Muscle of arm (tissue), 14 donors: ENCODE measurements at places on chromosomes 12 and 14. TPM values are rescaled to one million over a fixed set of nuclear protein-coding genes. Genes with fewer than 3 reads are reported as not detected.
A peak's percentile ranks its signal among the peaks of the same experiment; 100 is the strongest.

Gene STAC3
- 563 TPM for polyA plus RNA-seq

Gene KRT80
- polyA plus RNA-seq, result 8.9 TPM

DNA sequence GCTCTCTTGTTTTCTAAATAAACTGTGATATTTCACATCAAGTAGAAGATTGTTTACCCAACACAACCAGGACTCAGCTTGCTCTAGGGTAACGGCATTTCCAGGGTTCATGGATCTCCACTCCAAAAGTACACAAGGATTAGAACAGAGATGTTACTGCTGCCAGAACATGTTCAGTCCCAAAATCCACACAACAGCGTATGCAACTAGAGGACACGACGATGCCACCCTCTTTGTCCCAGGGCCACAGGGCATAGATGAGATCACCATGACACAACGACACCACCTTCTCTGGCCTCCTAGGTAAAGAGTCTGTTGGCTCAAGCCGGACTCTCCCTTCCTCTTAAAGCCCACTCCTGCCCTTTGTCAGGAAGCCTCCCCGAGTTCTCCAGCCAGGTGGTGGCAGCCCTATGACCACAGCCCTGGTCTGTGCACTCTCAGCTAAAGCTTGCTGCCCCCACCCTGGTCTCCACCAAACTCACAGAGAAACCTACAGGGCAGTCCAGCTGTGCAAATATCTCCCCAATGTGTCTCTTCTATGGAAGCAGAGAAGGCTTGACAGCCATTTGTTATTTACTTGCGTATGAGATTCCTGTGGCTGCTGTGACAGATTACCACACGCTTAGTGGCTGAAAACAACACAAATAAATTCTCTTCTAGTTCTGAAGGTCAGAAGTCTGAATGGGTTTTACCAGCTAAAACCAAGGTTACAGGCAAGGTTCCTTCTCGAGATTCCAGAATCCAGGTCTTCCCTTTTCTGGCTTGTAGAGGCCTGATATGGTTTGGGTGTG is 10.3 kb downstream of the CLMN start:
- DNase-seq, result no peak

DNA sequence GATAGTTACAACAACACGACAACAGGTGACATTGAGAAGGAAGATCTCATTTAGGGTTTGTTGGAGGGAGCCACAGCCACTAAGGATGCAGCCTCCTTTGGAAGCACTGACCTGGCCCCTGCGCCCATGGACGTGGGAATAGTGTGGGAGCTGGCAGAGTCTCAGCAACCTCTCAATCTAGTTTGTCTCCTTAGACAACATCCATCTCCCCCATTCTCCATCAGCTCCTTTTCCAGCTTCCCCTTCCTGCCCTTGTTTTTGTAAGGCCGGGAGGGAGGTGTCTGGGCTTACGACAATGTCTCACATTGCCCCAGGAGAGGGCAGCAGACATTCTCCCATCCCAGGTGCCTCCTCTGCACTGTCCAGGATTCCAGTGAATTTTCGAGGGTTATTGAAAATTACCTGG is 170.2 kb upstream of the PZP start:
- DNase-seq, result no peak

GRCh38 chr14:99143793-99144192 is 128.2 kb downstream of the BCL11B start:
- no peak for DNase-seq

DNA sequence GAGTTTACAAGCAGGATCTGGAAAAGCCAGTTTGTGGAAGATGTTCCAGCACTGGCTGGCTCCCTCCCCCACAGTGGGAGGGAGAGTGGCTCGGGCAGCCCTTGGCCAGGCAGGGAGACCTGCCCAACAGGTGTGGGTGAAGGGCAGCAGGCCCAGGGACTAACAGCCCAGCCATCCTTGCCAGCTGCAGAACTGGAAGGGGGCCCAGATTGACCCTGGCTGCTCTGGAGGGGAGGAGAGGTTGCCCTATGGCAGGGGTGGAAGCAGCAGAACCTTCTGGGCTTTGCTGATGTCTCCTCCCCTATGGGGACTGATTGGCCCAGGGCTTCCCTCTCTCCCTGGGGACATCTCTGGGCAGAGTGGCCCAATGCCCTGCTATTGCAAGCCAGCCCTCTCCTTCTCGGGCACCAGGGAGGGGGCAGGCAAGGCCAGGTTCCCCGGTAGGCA is 20.5 kb downstream of the IRF2BPL start:
- no peak for DNase-seq

DNA sequence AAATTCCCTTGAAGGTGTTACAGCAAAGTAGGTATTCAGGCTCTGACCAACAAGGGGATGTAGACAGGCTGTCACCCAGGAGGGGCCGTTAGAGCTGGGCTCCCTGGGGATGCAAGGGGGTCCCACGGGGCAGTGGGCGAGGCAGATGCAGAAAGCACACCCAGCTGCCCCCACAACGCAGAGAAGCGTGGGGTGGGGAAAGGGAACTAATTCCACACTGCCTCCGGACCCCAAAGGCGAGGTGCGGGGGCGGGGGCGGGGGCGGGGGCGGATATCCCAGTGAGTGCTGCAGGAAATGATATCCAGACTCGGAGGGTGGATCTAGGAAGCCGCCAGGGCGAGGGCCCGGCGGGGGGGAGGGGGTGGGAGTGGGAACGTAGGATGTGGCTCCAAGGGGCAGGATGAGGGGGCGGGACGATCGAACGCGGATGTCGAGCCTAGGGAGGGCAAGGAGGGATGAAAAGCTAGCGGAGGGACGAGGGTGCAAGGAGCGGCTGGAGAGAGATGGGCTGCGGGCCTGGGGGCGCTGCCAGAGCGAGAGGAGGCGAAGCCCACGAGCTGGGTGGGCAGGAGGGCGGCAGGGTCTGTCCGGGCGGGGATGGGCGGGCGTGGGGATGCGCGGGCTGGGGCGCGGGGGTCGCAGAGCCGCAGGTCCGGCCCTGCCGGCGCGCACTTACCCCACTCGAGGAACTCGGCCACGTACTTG is 874 bp downstream of the CDC42BPB start:
- DNase-seq, result peak; percentile 58

DNA sequence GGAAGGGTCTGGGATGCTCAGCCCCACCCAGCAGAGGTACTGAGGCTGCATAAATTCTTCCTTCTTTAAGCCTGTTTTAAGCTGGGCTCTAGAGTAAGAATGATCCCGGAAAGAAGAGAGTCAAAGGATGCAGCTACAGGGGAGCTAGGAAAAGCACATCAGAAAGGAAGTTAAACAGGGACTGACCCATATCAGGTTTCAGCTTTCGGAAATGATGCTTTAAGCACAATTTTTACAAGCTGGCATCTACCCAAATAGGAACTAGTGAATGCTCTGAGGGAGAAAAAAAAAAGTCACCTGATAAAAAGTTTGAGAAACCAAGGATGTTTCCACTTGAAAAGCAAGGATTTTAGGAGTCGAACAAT is 22.0 kb downstream of the TSPAN8 start:
- no peak for DNase-seq

- DNase-seq, result peak; percentile 54
These were observed at the start of gene IFI27L2 for GRCh38 chr14:94129111-94129757. Gene IFI27L2, minus strand, starts transcription at chr14:94129604. Its CDS starts 40 bp downstream, at chr14:94129564.

DNA sequence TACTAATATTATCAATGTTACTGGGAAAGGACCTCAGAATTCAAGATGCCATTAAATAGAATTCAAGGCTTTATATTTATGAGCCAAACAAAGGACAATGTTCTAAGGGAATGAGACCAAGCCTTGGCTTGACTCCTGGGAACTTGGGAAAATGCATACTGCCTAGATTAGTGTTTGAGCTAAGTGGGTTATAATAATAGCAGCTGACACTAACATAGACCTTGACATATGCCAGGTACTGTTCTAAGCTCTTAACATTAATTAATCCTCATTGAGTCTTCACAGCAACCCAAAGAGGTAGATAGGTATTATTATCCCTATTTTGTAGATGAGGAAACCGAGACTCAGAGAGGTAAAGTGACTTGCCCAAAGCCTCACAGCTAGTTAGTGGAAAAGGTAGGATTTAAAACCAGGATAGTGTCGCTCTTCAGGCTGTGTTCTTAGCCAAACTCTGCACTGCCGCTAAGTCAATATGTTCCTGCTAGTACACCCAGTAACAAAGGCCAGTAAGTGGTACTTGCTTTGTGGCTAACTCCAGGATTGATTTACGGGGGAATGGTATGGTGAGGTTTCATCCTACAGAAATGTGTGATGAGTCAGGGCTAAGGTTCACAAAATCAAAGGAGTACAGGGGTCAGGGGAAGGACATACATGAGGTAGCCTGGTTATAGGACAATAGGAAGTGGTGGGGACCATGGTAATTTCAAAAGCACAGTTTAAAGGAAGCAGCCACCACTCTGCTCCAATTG is 35.8 kb upstream of the PRKAB1 start:
- DNase-seq, result no peak

DNA sequence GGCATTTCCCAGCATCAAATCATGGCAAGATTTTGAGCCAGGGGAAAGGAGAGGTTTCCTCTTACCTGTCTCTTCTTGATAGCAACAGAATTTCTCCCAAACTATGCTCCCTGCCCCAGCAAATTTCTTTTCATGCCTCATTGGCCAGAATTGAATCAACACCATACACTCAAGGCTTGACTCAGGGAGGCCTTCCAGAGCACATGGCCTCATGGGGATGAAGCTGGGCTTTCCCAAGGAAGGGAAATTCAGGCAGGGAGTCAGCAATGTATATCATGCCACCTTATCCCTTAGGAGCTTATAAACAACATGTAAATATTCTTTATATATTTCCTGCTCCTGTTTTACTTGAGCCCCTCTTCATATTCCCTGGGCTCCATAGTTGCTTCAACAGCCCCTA is 62.1 kb downstream of the ARF6 start:
- no peak for DNase-seq

- DNase-seq, result no peak
These were observed 47.8 kb upstream of the MED13L start for GRCh38 chr12:116325336-116325664.

- DNase-seq, result peak; percentile 45
These were observed 403.7 kb downstream of the SLC6A15 start for GRCh38 chr12:84508851-84509260.

- DNase-seq, result peak; percentile 81
These were observed 53.3 kb downstream of the TMX1 start for GRCh38 chr14:51293149-51293911.

DNA sequence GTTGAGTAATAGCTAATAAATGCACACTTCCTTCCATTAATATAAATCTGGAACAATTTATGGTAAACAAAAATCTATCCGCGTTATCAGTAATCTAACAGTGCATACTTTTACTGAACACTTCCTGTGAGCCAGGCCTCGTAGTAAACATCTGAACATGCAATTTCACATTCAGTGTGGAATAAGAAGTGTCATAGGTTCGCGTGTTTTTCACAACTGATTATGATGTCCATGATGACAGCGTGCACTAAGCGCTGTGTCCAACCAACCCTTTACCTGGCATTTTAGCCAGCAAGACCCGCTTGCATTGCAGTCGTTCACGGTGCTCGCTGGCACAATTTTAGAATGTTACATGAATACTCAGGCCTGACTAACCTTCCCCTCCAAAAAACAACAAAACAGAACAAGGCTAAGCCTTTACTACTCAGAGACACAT is 2.1 kb downstream of the PNMA1 start:
- no peak for DNase-seq

DNA sequence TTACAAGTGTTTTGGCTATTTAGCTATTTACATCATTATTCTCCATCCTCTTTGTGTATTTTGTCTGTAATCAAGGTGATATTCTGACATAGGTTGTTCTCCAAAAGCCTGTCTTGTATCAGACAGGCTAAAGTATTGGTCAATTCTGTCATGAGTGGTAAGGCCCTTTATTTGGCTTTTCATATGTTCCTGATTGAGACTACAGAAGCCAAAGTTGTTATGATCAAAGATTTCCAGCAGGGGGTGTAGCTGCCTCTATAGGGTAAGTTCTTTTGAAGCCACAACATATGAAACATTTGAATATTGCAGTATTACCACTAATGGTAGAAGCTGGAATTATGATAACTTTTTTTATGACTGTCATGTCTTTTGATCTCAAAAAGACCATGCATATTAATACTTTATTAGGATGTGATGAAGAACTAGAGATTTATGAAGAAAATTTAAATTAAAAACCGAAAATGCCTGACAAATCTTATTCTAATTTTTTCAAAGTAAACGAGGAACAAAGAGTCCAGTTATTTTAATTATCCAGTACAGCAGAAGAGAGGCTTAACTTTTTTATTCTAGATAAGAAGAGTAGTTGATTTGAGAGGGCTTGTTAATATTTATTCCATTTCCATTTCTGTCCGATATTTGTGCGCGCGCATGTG is 3.4 kb upstream of the ARHGAP5 start:
- peak; percentile 63 for DNase-seq

GRCh38 chr12:122029620-122030423 is 8.1 kb downstream of the BCL7A start:
- no peak for DNase-seq

DNA sequence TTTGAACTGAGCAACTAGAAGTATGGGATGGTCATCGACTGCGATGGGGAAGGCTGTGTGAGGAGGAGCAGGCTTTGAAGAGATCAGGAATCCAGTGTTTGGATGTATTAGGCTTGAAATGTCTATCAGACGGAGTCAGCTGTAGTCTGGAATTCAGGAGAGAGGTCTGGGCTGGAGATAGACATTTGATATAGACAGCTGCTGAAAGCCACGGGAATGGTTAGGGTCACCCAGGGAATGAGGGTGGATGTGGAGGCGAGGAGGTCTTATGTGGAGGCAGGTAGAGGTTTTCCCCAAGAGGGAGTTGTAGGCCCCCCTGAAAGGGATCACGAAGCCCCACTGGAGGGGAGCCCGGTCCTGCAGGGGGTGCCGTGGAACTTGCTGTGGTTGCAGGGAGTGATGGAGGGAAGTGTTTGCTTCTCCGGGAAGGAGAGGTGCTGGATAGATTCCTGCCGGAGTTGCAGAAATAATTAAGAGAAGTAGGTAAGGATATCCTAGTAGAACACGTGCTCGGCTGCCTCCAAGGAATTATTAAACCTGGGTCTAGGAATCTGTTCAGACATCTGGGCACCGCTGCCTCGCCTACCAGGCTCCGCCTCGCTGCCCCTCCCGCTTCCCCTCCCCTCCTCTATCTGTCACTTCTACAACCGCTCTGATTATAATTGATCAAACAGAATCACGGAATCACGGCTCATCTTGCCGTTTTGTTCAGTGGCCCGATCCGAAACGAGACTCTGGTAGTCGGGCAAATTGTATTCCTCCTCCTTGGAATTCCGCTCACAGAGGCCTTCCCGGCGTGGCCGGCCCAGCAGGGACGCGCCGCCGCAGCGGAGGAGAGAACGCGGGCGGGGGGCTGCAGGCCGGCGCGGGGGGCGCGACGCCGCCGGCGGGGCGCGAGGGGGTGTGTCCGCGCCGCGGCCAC is 826 bp upstream of the CACNA1C start:
- DNase-seq, result no peak

GRCh38 chr12:11174022-11174421 is 3.0 kb downstream of the SMIM10L1 start:
- DNase-seq, result no peak

- no peak for DNase-seq
These were observed 28.2 kb downstream of the G2E3 start for GRCh38 chr14:30587141-30587540.

- peak; percentile 89 for DNase-seq
These were observed 236.0 kb downstream of the BCL11B start for GRCh38 chr14:99035712-99036610.

DNA sequence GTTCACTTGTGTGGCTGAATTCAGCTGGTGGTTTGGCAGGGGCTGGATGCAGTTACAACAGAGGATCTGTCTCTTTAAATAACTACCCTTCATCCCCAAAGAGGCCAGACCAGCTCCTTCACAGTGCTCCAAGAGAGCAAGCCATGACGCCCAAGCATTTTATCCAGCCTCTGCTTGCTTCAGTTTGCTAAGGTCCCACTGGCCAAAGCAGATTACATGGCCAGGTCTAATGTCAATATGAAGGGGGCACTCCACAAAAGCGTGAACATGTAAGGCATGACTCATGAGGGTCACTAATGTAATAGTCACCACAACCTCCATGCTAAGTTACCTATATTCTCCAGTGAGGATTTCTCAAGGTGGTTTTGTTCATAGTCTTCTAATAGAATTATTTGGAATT is 62.9 kb downstream of the MARK3 start:
- no peak for DNase-seq
